CD4-positive, alpha-beta T cell treated with Interleukin-4 for 4 hours (primary cell): ENCODE measurements at places on chromosomes 6 and 20.

GRCh38 chr20:20895537-20895936, 183.1 kb upstream of the RALGAPA2 start:
- DNase-seq, result no peak

DNA sequence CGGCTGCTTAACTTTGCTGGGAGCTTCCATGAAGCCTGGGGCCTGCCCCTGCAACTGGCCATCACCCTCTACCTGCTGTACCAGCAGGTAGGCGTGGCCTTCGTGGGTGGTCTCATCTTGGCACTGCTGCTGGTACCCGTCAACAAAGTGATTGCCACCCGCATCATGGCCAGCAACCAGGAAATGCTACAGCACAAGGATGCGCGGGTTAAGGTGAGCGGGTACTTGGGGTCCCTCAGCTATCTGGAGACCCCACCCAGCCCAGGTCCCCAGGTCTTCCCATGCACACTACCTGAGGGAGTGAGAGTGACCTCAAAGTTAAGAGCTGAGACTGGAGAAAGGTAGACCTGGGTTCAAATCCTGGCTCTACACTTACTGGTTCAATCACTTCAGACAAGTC, 5.8 kb downstream of the ABCC10 start:
- no peak for DNase-seq

DNA sequence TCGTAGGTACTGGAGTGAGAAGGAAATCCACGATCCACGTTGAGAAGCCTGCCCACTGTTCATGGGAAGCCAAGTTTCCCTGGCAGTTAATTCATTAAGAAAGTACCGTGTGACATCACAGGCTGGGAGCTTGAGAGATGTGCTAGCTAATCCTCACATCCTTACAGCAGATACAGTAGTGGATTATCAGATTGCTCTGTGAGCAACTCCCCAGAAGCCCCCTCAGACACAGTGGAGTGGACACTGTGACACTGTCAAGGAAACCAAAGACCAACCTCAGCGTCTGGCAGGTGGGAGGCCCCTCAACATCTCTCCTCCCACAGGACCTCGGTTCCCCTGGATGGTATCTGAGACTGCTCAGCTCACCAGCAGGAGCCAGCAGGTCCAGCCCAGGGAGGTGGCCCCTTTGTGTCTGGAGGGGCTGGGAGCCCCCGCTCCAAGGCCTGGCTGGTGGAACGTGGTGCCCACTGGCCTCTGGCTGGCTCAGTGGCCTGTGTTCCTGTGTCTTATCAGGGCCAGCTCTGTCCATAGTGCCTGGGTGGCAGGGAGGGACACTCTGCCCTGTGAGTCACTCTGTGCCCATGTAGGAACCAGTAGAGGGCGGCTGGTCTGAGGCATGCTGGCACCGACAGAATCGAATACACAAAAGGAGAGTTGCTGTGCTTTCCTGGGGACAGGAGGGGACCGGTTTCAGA, 7.2 kb downstream of the PYGB start:
- DNase-seq, result no peak

DNA sequence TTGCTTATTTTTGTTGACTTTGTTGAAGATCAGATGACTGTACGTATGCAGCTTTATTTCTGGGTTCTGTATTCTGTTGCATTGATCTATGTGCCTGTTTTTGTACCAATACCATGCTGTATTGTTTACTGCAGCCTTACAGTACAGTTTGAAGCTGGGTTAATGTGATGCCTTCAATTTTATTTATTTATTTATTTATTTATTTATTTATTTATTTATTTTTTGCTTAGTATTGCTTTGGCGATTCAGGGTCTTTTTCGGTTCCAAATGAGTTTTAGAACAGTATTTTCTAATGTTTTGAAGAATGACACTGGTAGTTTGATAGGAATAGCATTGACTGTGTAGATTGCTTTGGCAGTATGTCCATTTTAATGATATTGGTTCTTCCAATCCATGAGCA, 210.3 kb downstream of the EPM2A start:
- no peak for DNase-seq

DNA sequence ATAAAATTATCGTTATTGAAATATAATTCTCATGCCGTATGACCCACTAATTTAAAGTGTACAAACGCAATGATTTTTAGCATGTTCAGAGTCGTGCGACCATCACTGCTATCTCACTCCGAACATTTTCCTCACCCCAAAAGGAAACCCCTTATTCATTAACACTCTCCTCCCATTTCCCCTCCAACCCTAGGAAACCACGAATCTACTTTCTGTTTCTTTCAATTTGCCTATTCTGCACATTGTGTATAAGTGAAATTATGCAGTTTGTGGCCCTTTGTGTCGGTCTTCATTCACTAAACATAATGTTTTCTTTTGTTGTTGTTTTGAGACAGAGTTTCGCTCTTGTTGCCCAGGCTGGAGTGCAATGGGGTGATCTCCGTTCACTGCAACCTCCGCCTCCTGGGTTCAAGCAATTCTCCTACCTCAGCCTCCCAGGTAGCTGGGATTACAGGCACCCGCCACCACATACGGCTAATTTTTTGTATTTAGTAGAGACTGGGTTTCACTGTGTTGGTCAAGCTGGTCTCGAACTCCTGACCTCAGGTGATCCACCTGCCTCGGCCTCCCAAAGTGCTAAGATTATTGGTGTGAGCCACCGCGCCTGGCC, 99.7 kb upstream of the ZNF217 start:
- DNase-seq, result peak; percentile 39

DNA sequence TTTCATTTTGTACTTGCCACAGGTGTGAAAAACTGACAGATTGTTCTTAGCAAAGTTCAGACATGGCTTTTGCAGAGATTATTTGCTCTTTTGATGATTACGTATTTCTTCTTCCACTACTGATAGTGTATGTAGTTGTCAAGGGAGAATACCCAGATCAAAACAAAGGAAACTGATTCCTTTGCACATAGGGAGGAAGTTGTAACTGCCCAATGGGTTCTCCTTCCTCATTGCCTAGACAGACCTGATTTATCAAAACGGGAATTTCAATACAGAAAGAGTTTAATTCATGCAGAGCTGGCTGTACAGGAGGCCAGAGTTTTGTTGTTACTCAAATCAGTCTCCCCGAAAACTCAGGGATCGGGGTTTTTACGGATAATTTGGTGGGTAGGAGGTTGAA, 214.7 kb downstream of the BCAS1 start:
- DNase-seq, result no peak

DNA sequence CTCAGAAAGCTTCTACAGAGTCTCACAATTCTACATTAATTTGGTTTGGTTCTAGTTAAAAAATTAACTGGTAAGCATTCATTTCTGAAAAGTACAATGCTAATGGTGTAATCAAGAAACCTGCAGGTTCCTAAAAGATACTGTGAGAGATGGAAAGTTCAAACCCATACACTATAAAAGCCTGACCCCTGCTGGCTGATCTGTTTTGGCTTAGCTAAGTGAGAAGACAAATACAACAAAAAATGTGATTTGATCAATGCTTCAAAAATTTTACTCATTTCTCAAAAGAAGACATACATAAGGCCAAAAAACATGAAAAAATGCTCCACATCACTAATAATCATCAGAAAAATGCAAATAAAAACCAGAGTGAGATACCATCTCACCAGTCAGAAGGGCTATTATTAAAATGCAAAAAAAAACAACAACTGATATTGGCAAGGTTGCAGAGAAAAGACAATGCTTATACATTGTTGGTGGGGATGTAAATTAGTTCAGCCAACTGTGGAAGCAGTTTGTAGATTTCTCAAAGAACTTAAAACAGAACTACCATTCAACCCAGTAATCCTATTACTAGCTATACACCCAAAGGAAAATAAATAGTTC, 102.8 kb downstream of the MOXD1 start:
- DNase-seq, result peak; percentile 18

DNA sequence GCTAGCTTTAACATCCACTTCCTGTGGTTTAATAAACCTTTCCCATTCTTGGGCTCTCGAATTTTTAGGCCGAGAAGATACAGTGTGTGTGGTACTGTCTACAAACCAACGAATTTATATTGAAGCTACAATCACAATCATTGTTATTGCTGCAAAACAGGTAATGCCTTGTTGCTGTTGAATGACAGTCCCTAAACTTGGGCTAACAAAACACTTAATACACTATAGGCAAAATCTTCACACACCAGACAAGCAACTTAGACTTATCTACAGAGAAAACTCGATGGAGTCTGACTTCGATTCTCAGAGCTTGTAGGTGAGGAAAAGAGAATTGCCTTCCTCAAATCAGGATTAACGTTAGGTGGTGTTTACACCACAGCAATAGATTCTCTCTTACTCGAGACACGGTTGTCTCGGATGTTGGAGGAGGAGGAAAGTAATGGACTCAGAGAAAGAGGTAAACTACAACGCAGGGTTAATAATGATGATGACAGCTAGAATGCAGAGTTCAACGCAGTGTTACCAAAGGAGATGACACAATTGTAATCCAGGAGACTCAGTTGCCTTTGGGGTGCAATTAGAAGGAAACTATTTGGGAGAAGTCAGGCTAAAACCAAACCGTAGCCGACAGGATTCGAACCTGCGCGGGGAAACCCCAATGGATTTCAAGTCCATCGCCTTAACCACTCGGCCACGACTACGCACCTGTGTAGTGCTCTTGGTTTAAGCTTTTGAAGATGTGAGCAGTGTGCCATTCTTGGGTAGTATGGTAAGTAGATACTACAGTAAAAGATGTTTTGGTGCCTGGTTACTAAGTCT, 32.5 kb upstream of the ZNF184 start:
- DNase-seq, result peak; percentile 42

DNA sequence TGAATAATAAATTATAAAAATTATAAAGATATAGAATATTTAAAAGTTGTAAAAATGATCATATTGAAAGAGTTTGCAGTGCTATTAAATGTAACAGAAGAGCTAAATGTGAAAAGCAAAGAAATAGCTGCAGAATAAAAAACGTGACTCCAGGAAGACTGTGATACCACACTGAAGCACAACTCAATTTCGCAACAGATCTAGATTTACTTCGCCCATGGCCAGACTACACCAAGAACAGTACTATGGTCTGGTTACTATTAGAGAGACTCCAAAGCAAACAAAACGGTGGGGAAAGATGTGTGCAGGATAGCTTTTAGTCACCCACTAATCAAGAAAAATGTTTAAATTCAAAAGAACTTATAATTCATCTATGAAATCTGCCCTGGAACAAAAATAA, 1.9 kb downstream of the CHD6 start:
- DNase-seq, result no peak

DNA sequence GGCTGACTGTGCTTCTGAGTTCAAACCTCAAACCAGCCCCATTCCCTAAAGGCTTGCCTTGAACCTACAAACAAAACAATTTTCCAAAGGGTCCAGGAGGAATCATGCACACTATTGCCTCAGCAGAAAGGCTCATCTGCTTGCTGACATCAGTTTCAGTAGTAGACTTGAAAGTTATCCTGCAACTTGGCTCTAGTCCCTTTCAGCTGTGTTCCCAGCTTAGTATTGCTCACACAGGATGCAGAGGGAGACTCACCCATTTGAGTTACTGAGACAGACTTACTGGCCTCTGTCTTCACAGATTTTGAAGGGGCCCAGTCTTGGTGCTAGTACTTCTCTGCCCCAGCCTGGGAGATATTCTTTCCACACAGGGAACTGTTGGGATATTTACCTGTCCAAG, 38.5 kb upstream of the TFB1M start:
- DNase-seq, result no peak

- DNase-seq, result no peak
Observed at GRCh38 chr20:19993958-19994669, 23.0 kb upstream of the NAA20 start.

- no peak for DNase-seq
Observed at GRCh38 chr6:23027281-23027680, 457.9 kb downstream of the HDGFL1 start.

- DNase-seq, result no peak
Observed at GRCh38 chr6:62746968-62747367, 460.9 kb upstream of the KHDRBS2 start.

DNA sequence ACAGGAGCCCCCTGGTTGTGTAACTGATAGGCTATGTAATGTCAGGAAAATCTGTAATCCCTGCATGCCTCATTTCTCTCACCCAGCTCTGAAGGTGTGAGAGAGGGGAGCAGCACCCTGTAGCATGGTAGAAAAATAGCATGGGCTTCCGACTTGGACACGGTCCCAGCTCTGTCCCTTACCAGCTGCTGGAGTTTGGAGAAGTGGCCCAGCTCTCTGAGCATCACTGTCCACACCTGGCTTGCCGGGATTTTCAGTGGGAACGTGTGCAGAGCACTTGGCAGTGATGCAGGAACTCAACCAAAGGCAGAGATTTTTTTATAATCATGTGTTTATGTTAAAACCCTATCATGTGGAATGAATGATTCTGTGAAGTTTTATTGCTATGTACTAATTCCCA, 34.6 kb downstream of the STK35 start:
- DNase-seq, result no peak

- no peak for DNase-seq
Observed at GRCh38 chr20:10532361-10532760, 97.3 kb downstream of the SLX4IP start.

GRCh38 chr6:122365775-122366403, 33.6 kb upstream of the HSF2 start:
- no peak for DNase-seq

DNA sequence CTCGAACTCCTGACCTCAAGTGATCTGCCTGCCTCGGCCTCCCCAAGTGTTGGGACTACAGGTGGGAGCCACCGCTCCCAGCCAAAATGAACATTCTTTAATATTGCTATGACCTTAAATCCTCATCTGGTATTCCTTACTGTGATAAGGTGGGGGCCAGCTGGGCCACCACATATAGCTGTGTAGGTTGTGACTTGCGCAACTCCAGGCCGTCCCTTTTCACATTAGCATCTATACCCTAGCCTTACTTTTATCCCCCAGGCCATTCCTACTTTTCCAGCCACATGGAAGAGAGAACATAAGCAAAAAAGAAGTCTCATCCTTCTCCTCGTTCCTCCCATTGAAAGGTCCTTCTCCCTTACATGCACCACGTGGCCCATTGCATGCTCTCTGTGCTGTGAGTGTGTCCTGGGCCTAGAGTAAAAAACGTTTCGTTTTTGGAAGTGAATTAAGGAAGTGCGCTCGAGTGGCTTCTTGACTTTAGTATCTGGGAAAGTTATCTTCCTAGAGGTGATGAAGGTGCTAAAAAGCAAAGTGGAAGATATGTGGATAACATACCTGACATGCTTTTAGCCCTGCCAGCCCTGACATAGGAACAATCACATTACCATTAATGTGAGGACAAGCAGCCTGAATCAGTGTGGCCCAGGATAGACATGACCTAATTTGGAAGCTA, 56.8 kb upstream of the KIF13A start:
- no peak for DNase-seq

- DNase-seq, result no peak
Observed at GRCh38 chr20:45047581-45048119, 53.3 kb downstream of the KCNS1 start.

GRCh38 chr6:29967379-29968010, 25.2 kb downstream of the HLA-A start:
- peak; percentile 49 for DNase-seq
